Activated CD4-positive, alpha-beta T cell treated with anti-CD3 and anti-CD28 coated beads, Interleukin-2, amount 50 U/mL, for 1 hour (primary cell): ENCODE measurements at places on chromosomes 2 and 18.

DNA sequence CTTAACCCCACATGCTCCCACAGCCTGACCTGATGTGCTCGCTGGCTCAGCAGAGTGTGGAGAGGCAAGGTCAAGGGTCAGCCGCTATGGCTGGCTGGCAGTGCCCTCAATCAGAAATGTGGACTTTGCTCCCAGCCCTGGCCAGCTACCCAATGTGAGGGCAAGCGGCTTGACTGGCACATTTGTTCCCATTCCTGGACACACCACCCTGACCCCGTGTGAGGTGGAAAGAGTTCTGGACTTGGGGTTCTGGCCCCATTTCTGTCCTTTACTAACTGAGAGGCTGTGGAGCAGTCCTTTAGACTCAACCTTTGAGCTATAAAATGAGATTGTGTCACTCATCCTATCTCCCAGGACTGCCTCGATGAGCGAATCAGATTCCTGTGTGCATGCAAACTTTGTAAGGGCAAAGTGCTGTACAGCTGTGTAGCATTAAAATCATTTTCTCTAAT is 9.1 kb downstream of the THNSL2 start:
- DNase-seq, result no peak

- no peak for DNase-seq
These were observed 32.7 kb downstream of the TMEM17 start for GRCh38 chr2:62473246-62473827.

DNA sequence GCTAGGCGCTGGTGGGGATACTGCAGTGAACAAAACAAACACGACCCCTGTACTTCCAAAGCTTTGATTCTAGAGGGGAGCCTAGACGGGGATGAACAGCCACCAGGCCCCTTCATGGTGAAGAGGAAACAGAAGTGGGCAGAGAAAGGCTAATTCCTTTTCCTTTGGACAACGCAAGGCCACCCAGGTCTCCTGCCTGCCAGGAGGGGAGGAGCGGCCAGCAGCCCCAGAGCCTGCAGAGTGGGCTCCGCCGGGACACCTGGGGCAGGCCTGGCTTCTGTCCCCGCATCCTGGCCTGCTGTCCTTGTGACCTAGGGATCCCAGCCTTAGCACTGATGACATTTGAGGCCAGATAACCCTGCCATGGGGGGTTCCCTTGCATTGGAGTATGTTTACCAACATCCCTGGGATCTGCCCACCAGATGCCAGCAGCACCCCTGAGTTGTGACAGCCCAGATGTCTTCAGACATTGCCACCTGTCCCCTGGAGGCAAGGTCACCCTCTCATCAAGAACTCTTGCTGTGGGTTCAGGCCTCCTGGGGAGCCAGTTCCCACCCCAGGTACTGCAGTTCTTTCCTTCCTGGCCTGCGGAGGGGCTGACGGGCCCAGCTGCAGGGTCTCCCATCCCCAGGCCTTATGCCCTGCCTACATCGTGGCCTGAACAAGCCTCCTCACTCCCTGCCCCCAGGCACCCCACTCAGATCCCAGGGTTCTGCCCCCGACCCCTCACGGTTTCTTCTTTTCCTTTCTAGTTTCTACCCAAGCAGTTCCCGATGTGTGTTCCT is 125.7 kb downstream of the SEPTIN10 start:
- no peak for DNase-seq

DNA sequence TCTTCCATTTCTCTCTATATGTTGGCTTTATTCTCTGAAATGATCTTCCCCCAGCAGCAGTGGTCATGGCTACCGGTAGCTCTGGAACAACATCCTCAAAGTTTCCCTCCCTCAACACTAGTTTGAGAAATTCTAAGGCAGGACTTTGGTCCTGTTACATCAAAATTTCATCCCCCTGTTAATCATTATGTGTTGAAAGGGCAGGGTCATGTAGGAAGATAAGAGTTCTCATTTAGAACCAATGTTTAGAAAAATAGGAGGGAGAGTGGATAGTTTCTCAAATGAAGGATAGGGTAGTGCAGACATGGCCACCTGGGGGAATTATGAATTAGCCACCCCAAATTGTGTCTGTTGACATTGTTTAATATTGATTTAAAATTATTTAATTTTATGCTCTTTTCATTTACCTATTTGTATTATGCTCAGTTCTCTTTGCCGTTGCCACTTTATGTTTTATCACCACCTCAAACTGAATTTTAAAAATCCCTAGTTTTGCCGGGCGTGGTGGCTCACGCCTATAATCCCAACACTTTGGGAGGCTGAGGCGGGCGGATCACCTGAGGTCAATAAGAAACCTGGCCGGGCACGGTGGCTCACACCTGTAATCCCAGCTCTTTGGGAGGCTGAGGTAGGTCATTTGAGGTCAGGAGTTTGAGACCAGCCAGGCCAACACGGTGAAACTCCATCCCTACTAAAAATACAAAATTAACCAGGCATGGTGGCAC is 22.3 kb downstream of the EML4 start:
- no peak for DNase-seq

DNA sequence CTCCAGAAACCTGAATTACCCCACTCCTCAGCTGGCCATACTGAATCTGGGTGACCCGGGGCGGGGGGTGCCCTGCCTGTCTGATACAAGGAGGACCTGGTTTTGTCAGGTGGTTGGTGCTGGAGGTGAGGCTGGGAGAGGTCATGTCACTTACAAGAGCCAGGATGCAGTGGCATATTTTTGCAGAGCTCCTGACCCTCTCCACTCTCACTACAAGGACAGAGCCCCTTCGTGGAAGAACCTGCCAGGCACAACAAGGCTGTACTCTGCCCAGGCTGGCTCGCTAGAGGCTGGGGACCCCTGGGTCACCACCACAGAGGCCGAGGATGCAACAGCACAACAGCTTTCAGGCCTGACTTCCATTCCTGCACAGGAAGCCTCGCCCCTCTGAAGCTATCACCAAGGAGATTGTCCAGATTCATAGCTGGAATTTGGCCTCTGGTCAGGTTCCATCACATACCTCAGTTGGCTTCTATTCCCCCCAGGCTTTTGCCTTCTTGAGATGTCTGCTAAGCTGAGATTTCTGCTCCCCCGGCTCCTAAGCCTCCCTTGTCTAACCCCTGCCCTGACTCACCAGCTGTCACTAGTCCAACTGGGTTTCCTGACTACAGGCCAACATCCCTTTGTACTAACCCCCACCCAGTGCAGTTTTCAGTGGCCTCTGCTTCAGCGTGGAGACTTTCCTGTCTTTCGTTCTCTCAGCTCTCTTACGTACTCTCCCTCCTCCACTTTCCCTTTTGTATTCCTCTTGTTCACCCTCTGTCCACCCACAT is 132.5 kb upstream of the EPAS1 start:
- no peak for DNase-seq

GRCh38 chr2:191789796-191790195 is 57.1 kb downstream of the CAVIN2 start:
- no peak for DNase-seq

- no peak for DNase-seq
These were observed 161.2 kb upstream of the LRP1B start for GRCh38 chr2:142291969-142292368.

GRCh38 chr18:5311301-5311989 is 15.9 kb upstream of the ZBTB14 start:
- no peak for DNase-seq

- DNase-seq, result no peak
These were observed 1.3 kb upstream of the BAZ2B start for GRCh38 chr2:159617646-159618045.

GRCh38 chr2:239887604-239888003 is 137.5 kb downstream of the NDUFA10 start:
- DNase-seq, result no peak

- no peak for DNase-seq
These were observed 4.3 kb downstream of the SEPTIN10 start for GRCh38 chr2:109609352-109610024.

GRCh38 chr2:85423525-85423924 is 5.0 kb downstream of the SH2D6 start:
- no peak for DNase-seq

DNA sequence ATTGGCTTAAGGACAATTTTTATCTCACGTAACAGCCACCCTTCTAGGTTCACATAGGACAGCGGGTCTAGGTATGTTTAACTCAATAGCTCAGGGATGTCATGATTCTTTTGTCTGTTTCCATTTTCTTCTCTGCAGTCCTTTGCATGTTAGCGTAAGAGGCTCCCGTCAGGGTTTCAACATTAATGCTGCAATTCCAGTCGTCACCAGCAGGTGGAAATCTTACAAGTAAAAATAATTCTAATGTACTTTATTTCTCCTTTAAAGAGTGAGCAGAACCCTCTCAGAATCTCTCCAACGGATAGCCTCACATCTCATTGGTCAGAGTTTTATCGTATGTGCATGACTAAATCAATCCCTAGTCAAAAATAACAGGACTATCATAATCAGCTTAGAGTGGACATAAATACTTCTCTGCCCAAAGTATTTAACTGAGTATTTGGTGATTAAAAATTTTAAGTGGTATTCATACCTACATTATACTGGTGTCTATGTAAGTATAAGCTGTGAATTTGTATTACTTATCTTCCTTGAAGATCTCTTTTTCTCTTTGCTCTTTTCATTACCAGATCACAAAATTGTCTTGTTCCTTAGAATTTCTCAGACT is 487.2 kb upstream of the GCFC2 start:
- DNase-seq, result peak; percentile 6

- no peak for DNase-seq
These were observed 134.8 kb downstream of the PRKCE start for GRCh38 chr2:45786030-45786835.

- no peak for DNase-seq
These were observed 22.9 kb upstream of the NCKAP5 start for GRCh38 chr2:133591164-133591563.

DNA sequence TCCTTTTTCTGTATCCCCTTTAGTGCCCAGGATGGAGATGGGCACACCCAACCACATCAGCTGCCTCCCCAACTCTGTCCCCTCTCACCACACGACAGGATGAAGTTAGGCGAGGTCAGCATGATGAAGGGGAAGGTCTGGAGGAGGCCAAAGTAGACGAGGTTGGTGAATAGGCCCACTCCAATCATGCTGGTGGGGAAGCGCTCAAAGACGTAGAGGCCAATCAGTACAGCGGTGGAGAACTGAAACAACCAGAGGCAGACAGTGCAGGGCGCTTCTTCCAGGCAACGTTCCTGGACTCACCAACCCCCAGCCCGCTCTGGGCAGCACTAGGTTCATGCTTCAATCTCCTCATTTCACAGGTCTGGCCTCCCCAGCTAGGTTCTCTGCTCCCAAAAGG is 2.9 kb downstream of the TEX261 start:
- no peak for DNase-seq

GRCh38 chr18:75681538-75682115 is 254.1 kb upstream of the SMIM21 start:
- DNase-seq, result no peak

DNA sequence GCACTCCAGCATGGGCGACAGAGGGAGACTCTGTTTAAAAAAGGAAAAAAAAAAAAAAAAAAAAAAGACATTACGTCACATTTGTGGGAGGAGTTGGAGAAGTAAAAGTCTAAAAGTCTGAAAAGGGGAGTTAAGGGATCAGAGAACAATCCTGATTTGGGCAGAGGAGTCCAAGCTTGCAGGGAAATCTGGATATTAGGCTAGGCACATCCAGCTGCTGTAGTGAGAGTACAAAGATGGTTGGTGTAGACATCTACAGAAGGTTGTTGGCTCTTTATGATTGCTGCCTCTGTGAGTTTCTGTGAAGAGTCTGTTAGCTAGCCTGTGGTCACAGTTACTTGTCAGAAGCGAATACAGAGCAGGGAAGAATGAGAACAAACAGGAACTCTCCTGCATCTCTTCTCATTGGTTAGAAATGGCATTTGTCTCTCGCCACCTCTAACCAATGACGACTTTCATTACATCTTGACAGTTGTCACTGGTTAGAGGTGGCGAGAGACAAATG is 3.3 kb upstream of the OSBPL6 start:
- no peak for DNase-seq

DNA sequence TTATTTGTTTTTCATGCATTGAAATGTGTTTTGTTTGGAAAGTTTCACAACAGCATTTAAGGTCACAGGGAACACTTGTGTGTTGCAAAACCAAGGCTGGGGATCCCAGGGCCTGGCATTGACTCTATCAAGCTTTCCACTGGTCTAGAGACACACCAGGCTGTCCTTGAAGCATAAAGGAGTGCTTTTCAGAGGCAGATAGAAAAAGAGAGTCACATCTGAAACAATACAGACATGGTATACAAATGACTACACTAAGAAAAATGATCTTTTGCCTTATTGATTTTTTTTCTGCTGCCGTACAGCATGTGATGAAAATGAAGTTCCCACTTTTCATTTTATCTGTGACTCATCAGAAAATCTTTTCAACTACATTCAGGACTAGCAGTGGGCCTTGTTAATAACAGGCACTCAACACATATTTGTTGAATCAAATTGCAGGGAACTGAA is 61.9 kb upstream of the ZCCHC2 start:
- no peak for DNase-seq

DNA sequence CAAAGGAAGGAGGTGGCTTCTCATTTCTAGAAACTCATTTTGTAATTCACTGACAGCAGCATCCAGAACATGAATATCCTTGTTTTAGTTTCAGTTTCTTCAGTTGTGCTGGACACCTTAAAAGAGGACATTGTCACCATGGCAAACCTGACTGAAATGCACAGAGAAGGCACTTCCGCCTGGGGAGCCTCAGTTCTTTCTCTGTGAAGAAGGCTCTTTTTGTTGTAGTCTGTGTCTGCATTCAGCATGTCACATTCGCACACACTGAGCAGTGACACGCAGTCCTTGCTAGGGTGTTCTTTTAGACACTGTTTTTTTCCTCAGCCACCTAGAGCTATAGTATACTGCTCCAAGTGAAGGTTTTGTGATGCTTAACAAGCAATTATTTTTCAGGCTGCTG is 9.5 kb upstream of the RPRM start:
- DNase-seq, result no peak

- DNase-seq, result no peak
These were observed 69.2 kb upstream of the GLI2 start for GRCh38 chr2:120666433-120666832.
